ENCODE measurements at places on chromosomes 3 and 15.

GRCh38 chr3:53016236-53016635 is 29.6 kb downstream of the SFMBT1 start:
- DNase-seq = no peak

DNA sequence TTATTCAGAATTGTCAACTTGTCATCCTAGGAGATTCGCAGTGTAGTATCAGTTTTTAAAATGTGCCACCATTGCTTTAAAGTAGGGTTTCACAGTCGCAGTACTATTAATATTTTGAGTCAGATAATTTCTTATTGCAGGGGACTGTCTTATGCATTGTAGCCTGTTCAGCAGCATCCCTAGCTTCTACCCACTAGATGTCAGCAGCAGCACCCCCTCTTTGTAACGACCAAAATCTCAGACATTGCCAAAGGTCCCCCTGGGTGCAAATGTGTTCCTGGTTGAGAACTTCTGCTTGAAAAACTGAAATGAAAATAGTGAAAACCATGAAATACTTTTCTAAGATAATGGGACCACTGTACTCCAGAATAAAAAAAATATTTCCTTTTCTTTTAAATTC is 474.8 kb downstream of the CNTN3 start:
- no peak for DNase-seq

GRCh38 chr3:180693656-180694055 is 14.4 kb upstream of the CCDC39 start:
- DNase-seq = no peak

DNA sequence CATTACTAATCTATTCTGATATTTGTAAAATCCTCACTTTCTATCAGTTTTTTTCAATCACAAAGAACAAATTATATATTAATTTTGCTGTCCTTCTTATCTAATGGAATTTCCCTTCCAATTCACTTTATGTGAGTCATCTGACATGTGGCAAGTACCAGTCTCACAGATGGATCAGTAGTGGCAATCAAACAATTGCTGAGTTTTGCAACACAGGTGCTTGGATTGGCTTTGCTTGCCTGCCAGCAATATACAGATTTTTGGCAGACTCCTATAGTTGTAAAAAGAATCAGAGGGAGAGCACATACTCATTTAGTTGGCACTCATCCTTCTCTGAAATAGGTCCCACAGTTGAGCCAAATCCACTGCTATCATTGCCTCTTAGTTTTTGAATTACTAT is 83.7 kb downstream of the BCHE start:
- no peak for DNase-seq

DNA sequence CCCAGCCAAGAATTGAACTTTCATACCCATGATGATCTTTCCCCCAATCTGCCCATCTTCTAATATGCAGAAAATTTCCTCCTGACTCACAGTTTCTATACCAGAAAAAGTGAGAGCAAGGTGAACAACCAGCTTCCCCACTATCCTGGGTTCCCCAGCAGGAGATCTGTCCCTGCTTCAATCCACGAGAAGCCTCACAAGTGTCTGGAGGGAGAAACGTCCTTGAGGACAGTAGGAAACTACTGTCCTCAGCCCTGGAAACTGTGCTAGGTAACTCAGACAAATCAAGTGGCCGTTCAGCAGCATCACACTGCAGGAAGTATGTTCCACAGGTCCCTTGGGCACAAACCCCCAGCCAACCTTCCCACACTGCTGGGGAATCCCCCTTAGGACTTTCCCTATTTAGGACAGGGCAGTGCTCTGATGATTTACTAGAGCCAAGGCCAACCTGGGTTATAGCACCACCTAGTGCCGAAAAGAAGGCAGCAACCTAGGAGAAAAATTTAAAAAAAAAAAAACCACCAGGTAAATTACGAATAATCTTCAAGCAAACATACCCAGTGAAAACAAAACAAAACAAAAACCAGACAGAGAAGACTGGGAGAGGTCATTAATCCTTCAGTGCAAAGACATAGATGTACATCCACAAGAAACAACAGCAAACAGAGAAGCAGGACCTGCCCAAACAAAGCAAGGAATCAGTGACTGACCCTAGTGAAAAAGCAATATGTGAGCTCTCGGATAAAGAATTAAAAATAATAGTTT is 36.0 kb downstream of the MORC1 start:
- DNase-seq = peak; percentile 29

DNA sequence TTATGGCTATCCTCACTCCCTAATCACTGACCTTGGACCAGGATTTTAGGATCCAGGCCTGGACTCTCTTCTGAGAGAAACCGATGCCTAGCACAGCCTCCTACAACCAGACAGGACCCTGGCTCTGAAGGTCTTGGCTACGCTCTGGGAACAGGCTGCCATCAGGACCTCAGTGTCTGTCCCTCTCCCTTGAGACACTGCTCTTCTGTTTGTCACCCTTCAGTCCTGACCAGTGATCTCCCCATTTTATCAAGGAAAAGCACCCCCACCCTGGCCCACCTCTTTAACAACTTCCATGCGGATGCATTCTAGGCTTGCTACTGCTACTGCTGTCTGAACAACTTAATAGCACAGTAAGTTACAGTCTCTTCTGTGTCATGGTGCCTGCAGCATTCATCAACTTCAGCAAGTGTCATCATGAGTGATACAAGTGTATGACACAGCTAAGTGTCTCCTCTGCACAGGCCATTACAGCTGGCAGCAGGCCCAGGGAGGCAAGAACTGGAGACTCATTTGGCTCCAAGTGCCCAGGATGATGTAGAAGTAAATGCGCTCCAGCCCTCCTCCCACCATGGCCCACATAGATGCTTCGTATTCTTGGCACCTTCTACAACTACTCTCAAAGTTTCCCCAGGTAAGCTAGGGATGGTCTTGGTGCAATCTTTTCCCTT is 302.4 kb downstream of the EPHB1 start:
- DNase-seq = no peak

DNA sequence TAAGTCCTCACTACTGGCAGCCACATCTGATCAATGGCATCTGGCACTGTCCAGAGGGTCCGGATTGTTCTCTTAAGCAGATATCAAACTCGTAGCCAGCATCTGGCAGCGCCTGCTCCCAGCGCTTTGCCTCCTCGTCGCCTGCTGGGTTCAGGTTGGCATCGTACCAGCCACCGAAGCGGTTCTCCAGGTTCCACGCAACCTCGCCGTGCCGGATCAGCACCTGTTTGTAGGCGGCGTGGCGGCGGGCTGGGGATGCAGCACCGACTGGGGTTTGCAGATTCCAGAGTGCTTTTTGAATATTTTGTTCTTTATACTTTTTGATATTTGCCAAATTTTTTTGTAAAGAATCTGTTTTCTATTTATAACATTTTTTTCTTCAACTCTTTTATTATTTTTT is 111.6 kb downstream of the NR2F2 start:
- DNase-seq = no peak

DNA sequence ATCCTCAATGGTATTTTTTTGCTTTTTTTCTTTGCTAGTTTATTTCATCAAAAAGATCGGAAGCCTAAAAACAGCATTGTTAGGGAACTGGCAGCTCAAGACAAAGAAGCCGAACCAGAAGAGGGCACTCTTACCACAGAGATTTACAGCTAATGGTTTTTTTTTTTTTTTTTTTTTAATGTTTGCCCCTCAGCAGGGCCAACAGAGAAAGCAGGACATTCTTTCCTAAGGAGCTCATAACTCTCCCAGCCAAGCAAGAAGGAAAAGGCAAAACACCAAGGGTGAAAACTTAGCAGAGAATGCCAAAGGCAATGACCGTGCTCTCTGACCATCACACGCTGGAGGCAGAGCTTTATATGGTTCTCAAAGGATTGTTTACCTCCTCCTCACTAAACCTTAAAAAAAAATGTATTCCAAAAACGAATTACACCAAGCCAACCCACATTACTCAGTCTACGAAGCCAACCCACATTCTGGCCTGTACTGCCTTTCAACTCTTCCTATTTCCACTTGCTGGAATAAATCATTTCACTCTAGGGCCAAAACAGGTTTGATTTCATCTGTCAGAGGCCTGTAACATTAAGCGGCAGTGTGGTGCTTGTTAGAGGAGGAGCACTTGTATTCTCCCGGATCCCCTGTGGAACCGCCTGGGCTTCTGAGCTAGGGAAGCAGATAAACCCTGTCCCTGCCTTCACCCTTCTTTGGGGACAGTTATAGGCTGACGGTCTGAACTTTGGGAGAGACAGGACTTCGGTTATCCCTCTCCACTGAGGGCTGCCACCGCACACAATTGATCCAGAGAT is 35.6 kb upstream of the GYG1 start:
- no peak for DNase-seq

DNA sequence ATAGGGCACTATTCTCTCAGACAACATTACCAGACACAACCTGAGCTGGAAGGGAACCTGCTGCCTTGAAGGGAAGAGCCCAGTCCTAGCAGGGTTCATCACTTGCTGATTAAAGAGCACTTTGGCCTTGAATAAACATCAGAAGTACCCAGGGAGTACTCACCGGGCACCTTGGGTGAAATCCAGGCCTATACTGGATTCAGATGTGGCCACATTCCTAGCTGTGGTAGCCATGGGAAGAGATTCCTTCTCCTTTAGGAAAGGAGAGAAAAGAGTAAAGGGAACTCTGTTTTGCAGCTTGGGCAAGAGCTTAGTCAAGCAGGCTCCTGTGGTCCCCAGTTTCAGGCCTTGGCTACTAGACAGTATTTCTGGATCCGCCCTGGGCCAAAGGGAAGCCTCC is 195.0 kb downstream of the SPATA16 start:
- DNase-seq = no peak

- DNase-seq = no peak
These were observed 241.2 kb downstream of the SOX2 start for GRCh38 chr3:181952929-181953328.

- no peak for DNase-seq
These were observed 54.2 kb downstream of the MEIS2 start for GRCh38 chr15:37045859-37046740.
